ENCODE measurements at places on chromosomes 5 and 9.

- no peak for DNase-seq
These were observed 31.3 kb upstream of the DAP start for GRCh38 chr5:10792336-10792735.

GRCh38 chr9:107932601-107933000, 443.0 kb upstream of the KLF4 start:
- DNase-seq, result no peak

GRCh38 chr9:37325778-37326177, 96.7 kb upstream of the GRHPR start:
- no peak for DNase-seq

GRCh38 chr9:2174306-2174705, 159.2 kb downstream of the SMARCA2 start:
- DNase-seq, result no peak

GRCh38 chr9:105007143-105007542, 79.2 kb upstream of the ABCA1 start:
- peak; percentile 66 for DNase-seq

DNA sequence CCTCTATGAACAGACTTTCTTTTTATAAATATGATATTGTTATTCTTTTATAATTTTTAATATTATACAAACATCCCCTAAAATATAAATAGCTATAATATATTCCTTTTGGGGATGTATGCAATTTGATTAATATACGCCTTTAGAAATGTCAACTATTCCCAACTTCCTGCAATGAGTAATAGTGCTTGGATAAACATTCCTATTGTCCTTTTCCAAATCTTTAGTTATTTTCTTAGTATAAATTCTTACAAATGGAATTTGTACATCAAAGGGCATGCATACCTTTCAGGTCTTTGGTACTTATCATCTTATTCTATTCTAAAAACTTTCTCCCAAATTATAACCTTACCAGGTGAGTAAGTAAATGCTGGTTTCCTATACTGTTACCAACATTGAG, 6.2 kb downstream of the NLN start:
- no peak for DNase-seq

DNA sequence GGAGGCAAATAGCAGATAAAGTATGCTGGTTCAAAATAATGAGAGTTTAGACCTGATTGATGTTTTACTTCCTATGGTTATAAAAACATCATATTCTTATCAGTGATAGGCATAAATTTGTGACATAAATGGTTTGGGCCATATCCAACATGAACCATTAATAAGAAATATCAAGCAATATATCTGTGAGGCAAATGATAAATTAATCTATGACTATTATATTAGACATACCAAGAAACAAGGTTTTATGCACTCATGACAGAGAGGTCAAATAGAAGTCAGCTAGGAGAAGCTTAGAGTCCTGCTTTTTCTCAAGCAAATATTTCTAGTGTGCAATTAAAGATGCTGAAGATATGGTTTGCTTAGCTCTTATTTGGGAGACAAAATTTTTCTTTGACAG, 10.4 kb downstream of the SMIM3 start:
- DNase-seq, result no peak

DNA sequence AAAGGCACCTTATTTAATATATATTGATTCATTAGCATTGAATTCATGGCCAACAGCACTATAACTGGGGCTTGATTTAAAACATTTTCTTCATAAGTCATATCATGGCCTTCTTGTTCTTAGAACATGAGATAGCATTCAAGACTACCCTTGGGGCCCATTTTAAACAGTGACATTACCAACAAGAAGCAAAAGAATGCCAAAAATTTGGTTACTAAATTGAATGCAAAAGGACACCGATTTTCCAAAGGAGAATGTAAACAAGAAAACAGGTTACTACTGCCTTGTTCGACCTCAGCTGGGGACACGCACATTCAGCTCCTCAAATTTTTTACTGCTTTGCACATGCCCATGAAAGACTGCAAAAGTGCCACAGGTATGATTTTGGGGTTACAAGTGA, 219.4 kb upstream of the TLE4 start:
- no peak for DNase-seq

DNA sequence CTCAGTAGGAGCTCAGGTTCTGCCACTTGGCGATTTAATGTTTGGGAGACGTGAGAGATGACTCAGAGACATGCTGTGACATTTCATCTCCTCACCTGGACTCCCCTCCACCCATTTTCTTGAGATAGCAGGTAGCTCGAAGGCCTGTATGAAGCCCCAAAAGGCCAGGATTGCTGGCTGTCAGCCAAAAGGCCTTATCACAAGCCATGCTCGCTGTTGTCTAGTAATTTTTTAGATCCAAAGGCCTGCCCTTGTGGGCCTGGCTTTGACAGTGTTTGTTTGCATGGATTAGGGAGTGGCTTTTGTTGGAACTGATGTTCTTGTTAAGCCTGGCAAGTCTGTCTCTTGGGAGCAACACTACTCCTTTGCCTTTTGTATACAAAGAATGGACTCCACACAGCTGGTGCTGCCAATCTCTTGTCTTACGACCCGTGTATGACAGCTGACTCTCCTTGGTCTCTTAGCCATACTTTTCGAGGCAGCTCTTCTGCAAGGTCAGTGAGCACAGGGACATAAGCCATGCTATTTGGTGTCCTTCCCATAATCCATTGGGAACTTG, 22.7 kb downstream of the CAVIN4 start:
- DNase-seq, result no peak

DNA sequence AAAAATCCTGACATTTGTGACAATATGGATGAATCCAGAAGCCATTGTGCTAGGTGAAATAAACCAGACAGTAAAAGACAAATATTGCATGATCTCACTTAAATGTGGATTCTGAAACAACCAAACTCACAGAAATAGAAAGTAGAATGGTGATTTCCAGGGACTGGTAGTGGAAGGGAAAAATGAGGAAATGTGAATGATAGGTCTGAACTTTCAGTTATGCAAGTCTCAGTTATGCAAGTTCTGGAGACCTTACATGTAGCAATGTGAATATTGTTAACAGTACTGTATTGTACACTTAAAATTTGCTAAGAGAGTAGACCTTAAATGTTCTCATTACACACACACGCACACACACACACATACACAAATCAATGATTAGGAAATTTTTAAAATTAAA, 84.9 kb downstream of the SLCO4C1 start:
- DNase-seq, result no peak

DNA sequence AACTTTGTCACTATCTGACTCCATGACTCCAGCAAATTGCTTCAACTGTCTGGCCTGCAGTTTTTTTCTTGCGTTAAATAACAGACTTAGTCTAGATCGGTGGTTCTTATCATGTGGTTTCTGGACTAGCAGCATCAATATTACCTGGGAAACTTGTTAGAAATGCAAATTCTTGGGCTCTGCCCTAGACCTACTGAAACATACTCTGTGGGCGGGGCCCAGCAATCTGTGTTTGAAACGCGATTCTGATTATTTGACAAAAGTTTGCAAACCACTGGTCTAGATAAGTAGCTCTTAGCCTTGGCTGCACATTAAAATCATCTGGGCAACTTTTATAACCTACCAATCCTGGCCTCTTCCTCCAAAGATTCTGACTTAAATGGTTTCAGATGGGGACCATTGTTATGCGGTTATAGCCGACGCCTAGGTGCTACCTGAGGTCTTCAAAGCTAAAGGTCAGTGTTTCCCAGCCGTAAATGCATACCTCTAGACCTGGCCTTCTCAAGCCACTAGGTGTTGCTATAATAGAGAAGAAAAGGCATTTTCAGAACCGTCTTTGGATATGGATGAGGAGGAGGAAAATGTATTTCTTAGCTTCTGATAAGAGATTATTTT, 74.0 kb downstream of the C9orf85 start:
- no peak for DNase-seq

- DNase-seq, result no peak
These were observed 208.3 kb downstream of the ENC1 start for GRCh38 chr5:74432216-74432615.

GRCh38 chr9:128901822-128902221, 19.0 kb upstream of the PHYHD1 start:
- no peak for DNase-seq

DNA sequence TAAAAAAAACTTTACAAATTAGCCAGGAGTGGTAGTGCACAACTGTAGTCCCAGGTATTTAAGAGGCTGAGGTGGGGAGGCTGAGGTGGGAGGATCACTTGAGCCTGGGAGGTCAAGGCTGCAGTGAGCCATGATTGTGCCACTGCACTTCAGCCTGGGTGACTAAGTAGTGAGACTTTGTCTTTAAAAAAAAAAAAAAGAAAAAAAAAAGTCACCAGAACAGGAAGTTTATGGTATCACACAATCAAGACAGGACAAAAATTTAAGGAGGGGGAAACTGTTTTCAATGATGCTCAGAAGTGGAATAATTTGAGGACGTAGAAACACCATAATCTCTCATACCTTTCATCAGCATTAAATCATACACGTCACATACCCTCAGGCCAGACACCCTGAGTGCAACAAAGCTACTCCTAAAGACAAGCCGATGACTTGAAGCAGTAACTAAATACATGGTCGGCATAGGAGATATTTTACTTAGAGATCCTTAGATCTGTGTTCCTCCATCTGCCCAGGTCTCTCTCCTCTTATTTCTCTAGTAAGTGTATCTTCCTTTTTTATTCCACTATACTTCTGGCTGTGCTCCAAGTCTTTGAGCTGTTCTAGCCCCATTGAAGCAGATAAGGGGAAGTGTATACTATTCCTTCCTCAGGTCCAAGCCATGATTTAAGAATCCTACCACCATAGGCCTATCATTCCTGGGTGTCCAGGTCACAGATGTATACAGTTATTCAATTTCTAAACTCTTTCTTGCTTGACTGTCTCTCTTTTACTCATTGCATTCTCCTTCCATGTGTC, 91.3 kb upstream of the APC start:
- DNase-seq, result no peak

DNA sequence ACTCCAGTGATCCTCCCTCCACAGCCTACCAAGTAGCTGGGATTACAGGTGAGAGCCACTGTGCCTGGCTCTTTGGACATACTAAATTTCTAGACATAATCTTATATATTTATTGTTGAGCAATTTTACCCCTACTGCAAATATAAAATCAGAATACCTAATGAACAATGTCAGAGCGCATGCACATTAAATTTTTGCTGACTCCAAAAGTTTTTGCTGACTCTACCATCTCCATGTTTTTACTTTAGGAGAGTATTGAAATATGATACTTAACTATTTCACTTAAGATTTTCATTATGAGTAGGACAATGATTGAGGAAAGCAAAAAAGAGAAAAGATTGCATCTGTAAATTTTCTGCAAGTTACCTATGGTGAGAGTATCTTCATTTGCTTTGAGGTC, 402.3 kb downstream of the LRRC70 start:
- no peak for DNase-seq

DNA sequence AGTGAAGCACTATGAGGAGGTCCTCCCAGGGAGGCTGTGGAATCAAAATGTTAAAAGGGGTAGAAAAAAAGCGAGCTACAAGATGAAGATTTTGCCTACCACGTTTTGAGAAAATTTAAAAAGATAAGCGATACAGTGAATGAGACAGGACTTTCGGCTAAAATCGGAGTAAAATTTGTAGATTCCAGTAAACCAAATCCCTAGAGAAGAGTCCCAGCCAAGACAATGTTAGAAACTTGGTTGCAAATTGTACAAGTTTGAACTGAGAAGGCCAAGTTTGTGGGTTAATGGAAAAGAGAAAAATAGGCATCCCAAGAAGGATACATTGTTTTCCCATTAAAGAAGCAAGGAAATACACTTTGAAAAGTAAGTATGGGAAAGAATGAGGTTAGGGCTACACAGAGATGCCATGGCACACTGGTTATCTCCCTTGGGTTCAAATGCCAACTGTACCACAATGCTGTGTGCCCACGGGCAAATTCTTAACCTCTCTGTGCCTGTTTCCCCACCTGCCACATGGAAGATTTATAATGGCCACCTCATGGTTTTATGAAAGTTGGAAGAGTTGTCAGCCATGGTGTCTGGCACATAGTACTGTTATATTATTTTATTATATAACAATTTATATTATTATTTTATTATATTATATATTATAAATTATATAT, 16.2 kb upstream of the MGAT1 start:
- no peak for DNase-seq

GRCh38 chr5:164649266-164649665, 1143.8 kb downstream of the MAT2B start:
- DNase-seq, result no peak

DNA sequence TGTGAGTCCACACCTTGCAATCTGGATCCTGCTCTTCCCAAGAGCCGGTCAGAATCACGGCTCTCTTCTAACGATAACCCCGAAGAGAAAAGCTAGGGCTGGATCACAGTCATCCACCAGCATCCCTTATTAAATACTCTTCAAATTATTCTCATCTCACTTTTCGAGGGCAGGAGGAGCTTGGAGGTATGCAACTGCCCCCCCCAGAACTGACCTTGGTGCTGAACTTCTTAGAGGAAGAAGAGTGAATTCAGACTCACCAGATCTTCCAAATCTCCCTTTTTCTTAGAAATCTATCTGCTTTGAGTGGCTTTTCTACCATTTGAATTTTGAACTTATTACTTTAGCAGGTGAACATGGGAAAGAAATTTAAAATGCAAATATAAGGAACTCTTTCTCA, 75.7 kb downstream of the MED10 start:
- DNase-seq, result no peak

DNA sequence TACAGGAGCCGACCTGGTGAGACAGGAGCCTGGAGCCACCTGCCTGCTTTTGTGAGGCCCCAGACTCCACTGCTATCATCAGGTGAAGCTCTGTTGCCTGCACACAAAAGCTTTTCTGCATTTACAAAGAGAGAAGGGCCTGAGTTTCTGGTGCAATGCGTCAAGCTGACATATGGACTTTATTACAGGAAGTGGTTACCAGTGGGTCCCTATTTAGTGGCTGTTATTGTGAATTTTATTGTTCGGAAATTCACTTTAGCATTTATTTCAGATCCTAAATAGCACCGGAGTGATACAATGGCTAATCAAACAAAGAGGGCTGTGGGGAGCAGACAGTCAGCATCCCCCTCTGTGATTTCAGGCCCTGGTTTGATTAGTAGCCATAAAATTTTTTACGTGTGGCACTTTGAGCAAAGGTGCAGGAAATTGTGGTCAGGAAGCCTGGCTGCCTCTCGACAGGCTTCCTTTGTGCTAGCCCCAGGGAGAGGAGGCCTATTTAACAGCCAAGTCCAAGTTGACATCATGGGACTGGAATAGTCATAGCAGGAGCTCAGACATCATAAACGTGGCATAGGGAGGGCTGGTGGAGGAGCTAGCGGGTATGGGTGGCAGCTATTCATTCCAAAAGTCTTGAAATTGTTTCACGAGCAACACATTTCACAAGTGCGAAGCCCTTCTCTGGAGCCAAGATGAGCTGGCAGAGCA, 8.4 kb downstream of the TGFBI start:
- peak; percentile 29 for DNase-seq

DNA sequence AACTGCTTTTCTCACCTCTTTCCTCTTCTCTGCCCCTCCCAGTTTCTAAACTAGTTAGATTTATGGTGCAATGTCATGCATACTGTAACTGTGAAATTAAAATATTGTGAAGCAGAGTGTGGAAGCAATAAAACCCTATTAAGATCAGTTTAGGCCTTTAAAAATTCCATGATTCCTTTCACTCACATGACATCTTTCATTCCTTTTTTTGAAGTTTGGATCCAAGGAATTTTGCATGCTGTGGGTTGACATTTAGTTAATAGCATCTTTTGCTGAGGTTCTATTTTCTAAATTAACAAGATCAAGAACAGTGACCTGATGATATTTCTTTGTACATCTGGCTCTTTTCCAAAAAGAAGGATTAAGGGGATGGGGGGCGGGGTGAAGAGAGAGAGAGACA, 13.7 kb downstream of the FOXD1 start:
- DNase-seq, result no peak
